ENCODE measurements at places on chromosomes 6 and 20. TPM values are rescaled to one million over a fixed set of nuclear protein-coding genes. Genes with fewer than 3 reads are reported as not detected.

DNA sequence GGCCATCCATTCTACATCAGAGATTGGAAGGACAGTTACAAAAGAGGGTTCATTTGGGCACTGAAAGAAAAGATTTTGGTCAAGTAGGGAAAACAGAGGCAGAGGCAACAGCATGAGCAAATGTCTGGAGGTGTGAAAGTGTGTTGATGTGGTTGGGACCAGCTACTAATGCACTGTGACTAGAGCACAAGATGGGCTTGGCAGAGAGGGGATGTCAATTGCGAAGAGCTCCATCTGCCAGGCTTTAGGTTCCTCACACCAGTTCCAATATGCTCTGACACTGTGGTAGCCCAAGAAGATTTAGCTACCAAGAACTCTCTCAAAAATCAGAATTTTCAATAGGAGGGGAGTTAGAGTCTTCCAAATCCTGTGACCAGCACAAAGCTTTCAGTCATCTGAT is 42.1 kb downstream of the TRAF3IP2 start:
- no peak for DNase-seq

- DNase-seq = no peak
Observed at GRCh38 chr6:96420294-96420693, 101.3 kb upstream of the UFL1 start.

GRCh38 chr6:1070085-1070521 is 241.8 kb upstream of the FOXQ1 start:
- no peak for DNase-seq

DNA sequence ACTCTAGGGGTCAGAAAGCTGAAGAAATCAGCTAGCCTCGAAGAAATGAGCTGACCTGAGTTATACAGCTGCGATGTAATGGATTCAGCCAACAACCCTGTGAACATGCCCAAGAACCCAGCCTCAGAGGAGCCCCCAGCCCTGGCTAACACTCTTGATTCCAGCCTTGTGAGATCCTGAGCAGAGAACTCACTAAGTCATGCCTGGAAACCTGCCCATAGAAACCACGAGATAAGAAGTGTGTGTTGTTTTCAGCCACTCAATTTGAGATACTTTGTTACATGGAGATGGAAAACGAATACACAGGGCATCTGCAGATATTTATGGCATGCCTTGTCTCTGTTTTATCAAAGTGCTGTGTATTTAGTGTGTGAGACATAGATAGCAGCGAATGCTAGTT is 265.2 kb downstream of the QKI start:
- DNase-seq = no peak

GRCh38 chr20:57231951-57232428 is 34.5 kb downstream of the BMP7 start:
- DNase-seq = no peak

GRCh38 chr20:23339986-23340385 is 10.6 kb upstream of the NXT1 start:
- DNase-seq = no peak

The FNDC1 gene
- total RNA-seq = 0.89 TPM

- no peak for DNase-seq
Observed at GRCh38 chr6:101666256-101666655, 272.7 kb downstream of the GRIK2 start.

- DNase-seq = peak; percentile 20
Observed at GRCh38 chr6:48476257-48476656, 365.3 kb upstream of the PTCHD4 start.

DNA sequence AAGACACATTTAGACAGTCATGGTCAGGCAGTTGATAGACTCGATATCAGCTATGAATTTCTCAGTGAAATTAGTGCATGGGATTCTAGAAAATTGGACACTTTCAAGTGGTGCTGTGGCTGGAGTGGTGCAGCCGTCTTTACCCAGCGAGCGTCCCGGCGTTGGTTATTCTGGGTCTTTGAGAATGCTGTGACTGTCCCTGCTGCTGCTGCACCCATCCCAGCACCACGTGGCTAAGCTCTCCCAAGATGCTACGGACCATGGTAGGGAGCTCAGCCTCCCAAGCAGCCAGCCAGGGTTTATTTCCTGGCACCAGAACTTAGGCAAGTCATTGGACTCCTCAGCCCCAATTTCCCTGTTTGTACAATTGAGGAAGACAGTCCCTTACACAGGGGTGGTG is 147.2 kb upstream of the RPS6KA2 start:
- DNase-seq = no peak

GRCh38 chr6:33453393-33454008 is 875 bp upstream of the ZBTB9 start:
- no peak for DNase-seq

The SEL1L2 gene
- not detected for total RNA-seq

DNA sequence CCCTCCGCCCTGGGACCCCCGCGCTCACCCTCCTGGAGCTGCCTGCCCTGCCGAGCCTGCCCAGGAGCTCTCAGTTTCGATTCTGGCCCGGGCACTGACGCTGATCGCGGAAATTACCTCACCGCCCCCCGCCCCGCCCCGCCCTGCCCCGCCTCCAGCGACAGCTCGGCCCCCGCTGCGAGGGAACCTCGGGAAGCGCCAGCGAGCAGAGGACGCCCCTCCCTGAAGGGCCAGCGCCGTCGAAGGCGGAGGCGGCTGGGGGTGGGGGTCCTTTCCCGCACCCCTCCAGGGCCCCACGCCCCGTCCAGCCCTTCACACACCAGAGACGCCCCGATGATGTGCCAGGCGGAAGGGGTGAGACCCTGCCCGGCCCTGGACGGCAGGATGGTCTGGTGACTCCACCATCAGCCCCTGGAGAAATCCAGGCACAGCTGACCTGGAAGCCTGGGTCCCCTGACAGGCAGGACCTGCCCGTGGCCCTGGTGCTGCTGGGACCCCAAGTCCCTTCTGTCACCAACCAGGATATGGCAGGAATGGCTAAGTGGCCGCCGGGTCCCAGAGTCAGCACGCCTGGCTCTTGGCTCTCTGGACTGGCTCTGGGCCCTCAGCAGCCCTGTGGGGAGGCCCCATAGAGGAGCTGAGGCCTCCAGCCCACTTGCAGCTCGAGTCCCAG is at the start of gene HELZ2:
HELZ2 (minus strand) TSS at position 84 of the 673 bp plus-strand sequence. CDS start 1,854 bp downstream, outside the sequence.
- DNase-seq = peak; percentile 88

- DNase-seq = peak; percentile 80
Observed at GRCh38 chr6:36336779-36337241, at the start of gene BNIP5. TSS of gene BNIP5 (minus strand) at chr6:36336888. CDS start at chr6:36330690, 6,198 bp downstream.

DNA sequence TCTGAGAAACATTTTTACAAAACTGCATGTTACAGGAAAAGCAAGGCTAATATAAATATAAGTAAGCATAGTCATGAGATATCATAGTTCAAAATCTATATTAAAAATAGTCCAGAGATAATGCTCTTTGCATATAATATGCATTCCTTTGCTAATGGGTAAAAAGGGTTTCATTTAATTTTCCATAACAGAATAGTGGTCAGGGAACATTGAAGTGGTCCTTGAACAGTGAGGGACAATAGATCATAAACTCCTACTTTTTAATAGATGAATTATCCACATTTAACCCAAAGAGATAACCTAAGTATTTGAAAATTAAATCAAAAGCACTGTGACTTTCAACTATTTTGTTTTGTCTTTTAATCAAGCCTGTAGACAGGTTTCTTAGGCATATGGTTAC is 243.1 kb upstream of the ADGRB3 start:
- no peak for DNase-seq

The KCNQ2 gene
- 1.4 TPM for total RNA-seq

The TAAR6 gene
- total RNA-seq = not detected

DNA sequence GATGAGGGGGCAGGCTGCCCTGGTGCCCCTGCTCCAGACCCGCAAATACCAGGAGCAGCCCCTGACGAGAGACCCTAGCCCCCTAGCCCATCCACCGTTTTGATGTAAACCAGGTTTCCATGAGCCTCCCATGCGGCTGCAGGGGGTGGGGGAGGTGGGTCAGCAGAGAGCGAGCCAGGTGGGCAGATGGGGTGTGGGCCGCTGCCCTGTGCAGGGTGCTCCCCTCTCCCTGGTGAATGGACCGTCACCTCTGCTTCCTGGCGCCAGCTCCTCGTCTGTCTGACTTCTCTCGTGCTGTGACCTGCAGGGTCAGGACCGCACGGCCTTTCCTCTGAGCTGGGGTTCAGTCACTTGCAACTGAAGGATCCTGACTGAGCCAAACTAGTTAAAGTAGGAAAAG is 15.7 kb upstream of the BHLHE23 start:
- DNase-seq = peak; percentile 17

GRCh38 chr20:45921337-45922189 is 9.6 kb upstream of the PLTP start:
- no peak for DNase-seq

The GNMT gene
- 0.75 TPM for total RNA-seq

The SLC35A1 gene
- total RNA-seq = 52.0 TPM

The BCAS1 gene
- 101 TPM for total RNA-seq

The FOXF2 gene
- 7.1 TPM for total RNA-seq

GRCh38 chr6:90537723-90538258 is 49.1 kb downstream of the MAP3K7 start:
- DNase-seq = no peak

DNA sequence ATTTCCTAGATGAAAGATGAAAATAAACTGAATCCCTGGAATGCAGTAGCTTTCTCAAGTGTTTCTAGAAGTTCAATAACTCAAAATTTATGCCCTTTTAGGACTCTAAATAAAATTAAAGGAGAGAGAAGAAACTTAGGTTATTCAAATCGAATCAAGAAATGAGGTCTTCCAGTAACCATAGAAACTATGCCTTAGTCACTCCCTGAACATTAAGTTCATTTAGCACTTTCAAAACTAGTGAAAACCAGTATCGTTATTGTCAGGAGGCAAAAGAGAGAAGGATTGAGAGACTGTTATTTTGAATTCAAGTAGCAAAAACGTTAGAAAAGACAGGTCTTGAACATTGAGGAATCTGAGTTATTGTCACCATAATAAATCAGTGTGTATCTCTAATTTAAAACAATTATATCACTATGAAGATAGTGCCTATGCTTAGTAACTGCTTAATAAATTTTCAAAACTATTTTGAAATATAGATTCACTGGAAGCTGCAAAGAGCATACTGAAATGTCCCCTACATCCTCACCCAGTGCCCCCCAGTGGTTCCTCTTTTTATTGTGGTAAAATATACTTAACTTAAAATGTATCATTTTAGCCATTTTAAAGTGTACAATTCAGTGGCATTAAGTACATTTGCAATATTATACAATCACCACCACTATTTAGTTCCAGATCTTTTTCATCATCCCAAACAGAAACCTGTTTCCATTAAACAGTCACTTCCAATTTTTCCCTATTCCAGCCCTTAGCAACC is 4.6 kb downstream of the RPP21 start:
- no peak for DNase-seq

The NRSN1 gene
- not detected for total RNA-seq

- no peak for DNase-seq
Observed at GRCh38 chr6:140107216-140107615, 732.8 kb upstream of the CITED2 start.

The HRH3 gene
- total RNA-seq = not detected

- no peak for DNase-seq
Observed at GRCh38 chr6:100258752-100259151, 206.0 kb downstream of the SIM1 start.

The CTCFL gene
- not detected for total RNA-seq

The GSTA3 gene
- not detected for total RNA-seq

DNA sequence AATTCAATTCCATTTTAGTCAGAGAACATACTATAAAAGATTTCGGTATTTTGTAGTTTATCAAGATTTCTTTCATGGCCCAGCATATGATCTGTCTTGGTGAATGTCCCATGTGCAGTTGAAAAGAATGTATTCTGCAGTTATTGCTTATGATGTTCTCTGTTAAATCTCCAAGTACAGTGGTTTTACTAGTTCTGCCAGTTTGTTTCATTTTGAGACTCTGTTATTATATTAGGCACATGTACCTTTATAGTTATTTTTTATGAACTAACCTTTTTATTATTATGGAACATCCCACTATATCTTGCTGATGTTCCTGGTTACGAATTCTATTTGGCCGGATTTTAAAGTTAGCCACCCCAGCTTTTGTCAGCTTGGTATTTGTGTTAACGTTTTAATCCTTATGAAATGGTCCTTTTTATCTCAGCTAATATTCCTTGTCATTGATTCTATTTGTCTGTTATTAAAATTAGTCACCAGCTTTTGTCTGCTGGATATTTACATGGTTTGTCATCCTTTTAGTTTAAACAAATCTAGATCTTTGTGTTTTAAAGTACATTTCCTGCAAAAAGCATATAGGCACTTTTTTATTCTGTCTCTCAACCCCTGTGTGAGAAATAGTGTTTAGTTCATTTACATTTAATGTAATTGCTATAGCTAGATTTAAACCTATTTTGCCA is 48.9 kb downstream of the VTA1 start:
- no peak for DNase-seq
